Spinal cord (tissue), 10 donors: ENCODE measurements at places on chromosomes 2 and 18.

GRCh38 chr18:50192995-50193795 is 1.8 kb downstream of the MYO5B start:
- no peak for DNase-seq

DNA sequence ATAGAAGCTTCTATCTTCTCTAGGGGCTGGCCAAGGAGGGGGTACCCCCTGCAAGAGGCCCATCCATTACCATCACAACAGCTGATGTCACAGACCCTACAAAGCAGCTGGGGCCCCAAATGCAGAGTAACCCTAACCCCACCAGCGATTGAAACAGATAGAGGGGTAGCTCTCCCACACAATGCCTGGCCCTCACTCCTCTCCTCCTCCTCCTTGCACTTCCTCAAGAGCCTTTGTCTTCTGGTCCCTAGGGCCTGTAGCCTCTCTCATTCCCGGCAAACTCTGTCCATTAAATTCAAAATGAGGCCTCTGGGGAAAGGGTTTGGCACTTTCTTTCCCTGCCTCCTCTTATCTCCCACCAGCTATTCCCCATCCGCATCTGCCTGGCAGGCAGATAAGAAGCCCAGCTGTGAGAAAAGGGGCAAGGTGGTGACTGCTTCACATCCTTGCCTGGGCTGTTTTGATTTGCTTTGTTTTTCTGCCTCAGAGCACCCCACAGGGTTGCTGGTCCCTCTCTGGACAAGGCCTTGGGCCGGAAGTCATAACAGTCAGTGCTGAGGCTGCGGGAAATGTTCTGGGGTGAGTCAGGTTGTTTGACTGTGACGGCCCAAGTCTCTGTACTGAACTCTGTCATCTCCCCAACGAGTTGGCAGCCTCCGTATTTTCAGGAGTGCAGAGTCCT is 26.1 kb upstream of the CYP26B1 start:
- DNase-seq: no peak

GRCh38 chr18:8830067-8831060 is 125.0 kb downstream of the MTCL1 start:
- no peak for DNase-seq

DNA sequence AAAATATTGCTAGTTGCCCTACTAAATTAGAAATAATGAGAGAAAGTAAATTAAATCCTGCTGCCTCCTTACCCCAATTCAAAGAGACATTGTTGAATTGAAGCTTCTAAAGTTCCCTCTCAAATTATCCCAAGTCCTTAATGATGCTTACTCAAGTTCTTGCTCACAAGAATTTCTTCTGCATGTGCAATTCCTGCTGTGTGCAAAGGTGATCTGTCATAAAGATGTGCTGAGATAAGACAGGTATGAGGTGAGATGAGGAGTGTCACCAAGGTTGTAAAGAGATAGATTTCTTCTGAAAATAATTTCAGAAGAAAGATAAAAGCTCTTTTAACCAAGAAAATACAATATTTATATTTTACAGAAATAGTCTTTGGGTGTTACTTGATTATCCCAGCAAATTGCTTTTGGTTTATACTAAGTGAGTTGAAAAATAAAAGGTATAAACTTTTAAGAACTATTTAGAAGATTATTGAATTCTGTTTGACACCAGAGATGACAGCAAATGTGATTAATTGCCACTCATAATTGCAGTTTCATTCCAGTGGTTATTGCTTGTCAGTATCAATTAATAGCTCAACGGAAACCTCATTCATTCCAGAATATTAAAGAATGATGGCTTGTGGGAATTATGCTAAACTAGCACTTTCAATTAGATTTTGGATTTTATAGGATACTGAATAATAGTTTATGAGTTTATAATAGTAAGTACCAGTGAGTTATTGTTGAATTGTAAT is 674.3 kb downstream of the STK39 start:
- no peak for DNase-seq

DNA sequence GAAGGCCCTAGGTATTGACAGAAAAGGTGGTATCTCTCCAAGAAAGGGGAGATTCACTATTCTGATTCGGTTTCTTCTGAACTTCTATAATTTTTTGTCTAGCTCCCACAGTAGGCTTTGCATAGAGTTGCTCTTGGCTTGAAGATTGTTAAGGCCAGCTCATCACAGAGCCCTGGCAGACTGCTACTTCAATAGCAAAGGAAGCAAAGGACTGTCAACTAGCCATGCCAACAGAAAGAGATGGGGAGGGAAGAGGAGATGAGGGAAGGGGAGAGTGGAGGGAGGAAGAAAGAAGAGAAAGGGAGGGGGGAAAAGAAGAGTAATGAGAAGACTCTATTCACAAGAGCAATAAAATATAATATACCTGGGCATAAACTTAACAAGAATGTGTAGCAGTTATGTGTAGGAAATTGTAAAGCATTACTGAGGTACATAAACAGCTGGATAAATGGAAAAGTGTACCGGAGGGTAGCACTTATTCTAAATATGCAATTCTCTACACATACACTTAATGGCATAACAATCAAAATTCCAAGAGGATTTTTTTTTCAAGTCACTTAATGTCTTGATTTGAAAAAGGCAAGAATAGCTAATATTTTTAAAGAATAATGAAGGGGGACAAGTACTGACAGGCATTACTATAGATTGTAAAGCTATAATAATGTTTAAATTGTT is 102.5 kb downstream of the LOXHD1 start:
- DNase-seq: no peak

DNA sequence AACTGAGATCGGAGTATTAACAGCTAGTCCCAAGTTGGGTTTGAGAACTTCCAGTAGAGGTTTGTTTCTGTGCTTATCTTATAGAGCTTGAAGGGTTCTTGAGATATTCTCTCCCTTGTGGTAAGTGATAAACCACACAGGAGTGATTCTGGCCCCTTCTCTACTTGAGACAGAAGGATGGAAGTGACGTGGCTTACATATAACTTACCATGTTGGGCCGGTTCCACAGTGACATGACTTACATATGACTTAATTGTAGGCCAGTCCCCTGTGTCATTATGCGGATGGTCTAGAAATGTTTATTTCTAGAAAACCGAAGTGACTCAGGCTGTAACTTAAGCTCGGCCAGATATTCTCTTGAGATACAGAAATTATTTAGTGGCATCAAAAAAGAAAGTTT is 62.7 kb downstream of the TRAPPC12 start:
- DNase-seq: no peak

- DNase-seq: no peak
Measured at GRCh38 chr2:45707006-45707405, 55.5 kb downstream of the PRKCE start.

GRCh38 chr18:56712761-56713160 is 61.6 kb downstream of the WDR7 start:
- DNase-seq: no peak

DNA sequence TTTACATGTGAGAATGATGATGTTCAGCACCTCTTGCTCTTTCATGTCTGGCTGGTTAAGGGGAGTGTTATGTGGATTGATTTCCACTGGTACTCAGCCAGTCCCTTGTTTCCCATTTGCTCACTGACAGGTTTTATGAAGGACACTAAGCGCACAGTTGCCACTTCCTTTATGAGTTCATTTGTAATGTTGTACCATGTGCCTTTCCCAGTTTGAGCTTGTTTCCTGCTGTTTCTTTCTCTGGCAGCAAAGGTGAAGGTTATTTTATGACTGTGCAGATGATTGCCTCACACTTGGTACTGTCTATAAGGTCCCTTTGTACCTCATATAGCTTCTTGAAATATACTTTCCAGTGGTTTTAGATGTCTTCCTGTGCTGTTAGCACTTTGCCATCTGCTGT is 1700.5 kb upstream of the TMEFF2 start:
- DNase-seq: no peak

DNA sequence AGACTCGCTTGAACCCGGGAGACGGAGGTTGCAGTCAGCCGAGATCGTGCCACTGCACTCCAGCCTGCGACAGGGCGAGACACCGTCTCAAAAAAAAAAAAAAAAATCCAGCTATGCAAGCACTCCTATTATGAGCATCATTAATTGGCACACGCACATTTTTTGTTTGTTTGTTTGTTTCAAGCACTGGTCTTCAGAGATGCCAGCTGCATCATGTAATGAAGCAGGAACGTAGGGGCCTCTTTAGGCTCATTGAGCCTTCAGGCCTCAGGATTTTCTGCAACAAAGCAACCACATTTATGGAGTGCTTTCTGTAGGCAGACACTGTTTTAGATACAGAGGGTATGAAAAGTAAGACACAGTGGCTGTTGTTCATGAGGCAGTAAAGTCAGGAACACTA is 585.8 kb downstream of the CNTNAP5 start:
- DNase-seq: no peak

DNA sequence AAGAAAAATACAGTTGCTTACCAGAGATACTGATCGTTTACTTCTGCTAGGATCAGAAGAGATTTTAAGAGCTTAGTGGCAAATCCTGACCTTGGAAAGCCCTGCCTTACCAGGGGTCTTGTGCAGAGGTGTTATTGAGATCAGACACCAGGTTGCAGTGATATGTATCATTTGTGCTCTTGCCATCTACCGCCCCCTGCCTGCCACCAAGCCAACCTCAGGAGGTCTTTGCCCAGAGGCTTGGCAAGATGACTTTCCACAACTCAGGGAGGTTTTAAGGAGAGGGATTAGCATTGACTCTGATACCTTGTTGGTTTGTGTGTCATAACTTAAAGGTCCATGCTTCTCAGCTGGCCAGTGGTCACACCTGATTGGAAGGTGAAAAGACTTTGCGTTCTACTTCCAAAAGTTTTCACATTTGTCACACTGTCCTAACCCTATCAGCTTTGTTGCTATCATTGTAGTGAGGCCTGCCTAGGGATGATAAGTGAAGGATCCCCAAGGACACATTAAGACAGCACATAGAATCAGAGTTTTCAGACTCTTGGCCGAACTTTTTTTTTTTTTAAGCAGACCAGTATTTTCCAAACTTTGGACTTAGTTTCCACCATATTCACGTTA is 46.2 kb upstream of the MGAT5 start:
- DNase-seq: no peak
